ENCODE measurements at places on chromosomes 1 and 21. TPM values are rescaled to one million over a fixed set of nuclear protein-coding genes. Genes with fewer than 3 reads are reported as not detected.

DNA sequence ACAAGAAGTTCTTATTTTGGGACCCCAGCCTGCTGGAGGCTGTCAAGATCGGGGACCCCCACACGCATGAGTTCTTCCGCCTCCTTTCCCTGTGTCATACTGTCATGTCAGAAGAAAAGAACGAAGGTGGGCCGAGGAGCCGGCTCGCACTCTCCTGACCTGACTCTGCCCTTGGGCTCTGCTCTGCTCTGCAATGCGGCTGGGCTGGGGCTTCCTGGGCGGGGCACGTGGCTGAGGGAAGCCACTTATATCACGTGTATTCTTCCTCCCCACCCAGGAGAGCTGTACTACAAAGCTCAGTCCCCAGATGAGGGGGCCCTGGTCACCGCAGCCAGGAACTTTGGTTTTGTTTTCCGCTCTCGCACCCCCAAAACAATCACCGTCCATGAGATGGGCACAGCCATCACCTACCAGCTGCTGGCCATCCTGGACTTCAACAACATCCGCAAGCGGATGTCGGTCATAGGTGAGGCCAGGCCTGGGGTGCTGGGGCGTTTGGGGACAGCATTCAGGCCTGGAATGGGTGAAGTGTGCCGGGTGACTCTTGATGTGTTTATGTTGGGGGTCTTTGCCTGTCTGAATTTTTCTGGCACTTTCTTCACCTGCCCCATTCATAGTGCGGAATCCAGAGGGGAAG lies 17.6 kb downstream of the ATP8B2 start:
- peak overlapping the region; percentile 28 for H3K27ac ChIP-seq
- H3K4me1 ChIP-seq = peaks cover 25% of the 10 kb centered on the region
- H3K27me3 ChIP-seq = no peaks in the 10 kb centered on the region
- peaks cover 94% of the 10 kb centered on the region for H3K36me3 ChIP-seq
- peak overlapping the region; percentile 3 for H3K4me3 ChIP-seq

GRCh38 chr1:183632964-183633363 lies 2.6 kb downstream of the ARPC5 start:
- H3K27ac ChIP-seq = peak overlapping the region; percentile 96
- no peak for DNase-seq
- H3K36me3 ChIP-seq = peaks cover 39% of the 10 kb centered on the region
- H3K4me1 ChIP-seq = peaks cover 75% of the 10 kb centered on the region
- no peaks in the 10 kb centered on the region for H3K27me3 ChIP-seq

DNA sequence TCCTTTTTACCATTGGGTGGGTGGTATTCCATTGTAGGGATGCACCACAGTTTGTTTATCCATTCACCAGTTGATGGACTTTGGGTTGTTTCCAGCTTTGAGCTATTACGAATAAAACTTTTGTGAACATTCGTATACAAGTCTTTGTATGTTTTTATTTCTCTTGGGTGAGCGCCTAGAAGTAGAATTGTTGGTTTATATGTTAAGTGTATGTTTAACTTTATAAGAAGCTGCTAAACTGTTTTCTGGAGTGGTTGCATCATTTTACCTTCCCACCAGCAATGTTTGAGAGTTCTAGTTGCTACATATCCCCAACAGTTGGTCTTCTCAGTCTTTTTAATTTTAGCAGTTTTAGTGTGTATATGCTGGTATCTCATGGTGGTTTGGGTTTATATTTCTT lies 132.5 kb downstream of the PEX14 start:
- no peaks in the 10 kb centered on the region for H3K4me1 ChIP-seq
- H3K27ac ChIP-seq = no peak overlapping the region
- no peaks in the 10 kb centered on the region for H3K27me3 ChIP-seq
- no peak overlapping the region for H3K4me3 ChIP-seq
- H3K36me3 ChIP-seq = no peaks in the 10 kb centered on the region
- DNase-seq = no peak

KCNH1 gene
- total RNA-seq = not detected

DNA sequence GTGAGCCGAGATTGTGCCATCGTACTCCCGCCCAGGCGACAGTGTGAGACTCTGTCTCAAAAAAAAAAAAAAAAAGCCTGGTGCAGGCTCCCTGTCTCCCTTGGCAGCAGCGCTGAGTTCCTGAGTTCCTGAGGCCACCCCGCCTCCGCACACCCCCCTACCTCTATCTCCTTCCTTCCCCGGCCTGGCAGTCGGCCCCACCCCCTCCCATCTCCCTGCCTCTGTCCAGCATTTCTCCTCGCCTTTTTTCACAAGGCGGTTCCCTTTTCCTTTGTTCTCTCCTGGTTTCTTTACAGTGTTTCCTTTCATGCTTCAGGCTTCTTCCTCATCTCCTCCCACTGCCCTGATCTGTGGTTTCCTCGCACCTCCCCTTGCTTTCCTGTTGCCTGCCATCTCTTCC lies 2.7 kb downstream of the RORC start:
- H3K4me1 ChIP-seq = peaks cover 39% of the 10 kb centered on the region
- no peaks in the 10 kb centered on the region for H3K36me3 ChIP-seq
- DNase-seq = peak; percentile 65
- H3K27ac ChIP-seq = no peak overlapping the region
- H3K4me3 ChIP-seq = no peak overlapping the region

- no peaks in the 10 kb centered on the region for H3K27me3 ChIP-seq
- no peak overlapping the region for H3K27ac ChIP-seq
- no peaks in the 10 kb centered on the region for H3K4me1 ChIP-seq
- DNase-seq = no peak
- no peaks in the 10 kb centered on the region for H3K36me3 ChIP-seq
These were observed 96.8 kb upstream of the ADGRL2 start for GRCh38 chr1:81703756-81704463.

- no peaks in the 10 kb centered on the region for H3K27me3 ChIP-seq
- H3K4me1 ChIP-seq = no peaks in the 10 kb centered on the region
- no peaks in the 10 kb centered on the region for H3K36me3 ChIP-seq
- no peak overlapping the region for H3K4me3 ChIP-seq
- no peak overlapping the region for H3K27ac ChIP-seq
These were observed 20.6 kb downstream of the ADORA1 start for GRCh38 chr1:203148127-203148526.

PPIAL4G gene
- total RNA-seq = not detected

GRCh38 chr1:155514582-155515187 lies 47.9 kb downstream of the ASH1L start:
- no peak overlapping the region for H3K27ac ChIP-seq
- no peak for DNase-seq
- peaks cover 4% of the 10 kb centered on the region for H3K4me1 ChIP-seq
- H3K36me3 ChIP-seq = peaks cover 29% of the 10 kb centered on the region

- DNase-seq = no peak
- H3K27ac ChIP-seq = no peak overlapping the region
These were observed 223.1 kb upstream of the TMEM51 start for GRCh38 chr1:14930247-14930965.

GRCh38 chr1:158800526-158800925 lies 19.5 kb upstream of the OR6N2 start:
- no peak overlapping the region for H3K27ac ChIP-seq
- no peaks in the 10 kb centered on the region for H3K27me3 ChIP-seq
- H3K4me1 ChIP-seq = no peaks in the 10 kb centered on the region
- no peak for DNase-seq
- no peak overlapping the region for H3K4me3 ChIP-seq

FALEC gene
- not detected for total RNA-seq

GRCh38 chr21:33938381-33938780 lies 22.8 kb upstream of the ATP5PO start:
- no peaks in the 10 kb centered on the region for H3K36me3 ChIP-seq
- H3K27me3 ChIP-seq = no peaks in the 10 kb centered on the region
- H3K4me1 ChIP-seq = peaks cover 13% of the 10 kb centered on the region
- no peak overlapping the region for H3K27ac ChIP-seq
- no peak for DNase-seq

DNA sequence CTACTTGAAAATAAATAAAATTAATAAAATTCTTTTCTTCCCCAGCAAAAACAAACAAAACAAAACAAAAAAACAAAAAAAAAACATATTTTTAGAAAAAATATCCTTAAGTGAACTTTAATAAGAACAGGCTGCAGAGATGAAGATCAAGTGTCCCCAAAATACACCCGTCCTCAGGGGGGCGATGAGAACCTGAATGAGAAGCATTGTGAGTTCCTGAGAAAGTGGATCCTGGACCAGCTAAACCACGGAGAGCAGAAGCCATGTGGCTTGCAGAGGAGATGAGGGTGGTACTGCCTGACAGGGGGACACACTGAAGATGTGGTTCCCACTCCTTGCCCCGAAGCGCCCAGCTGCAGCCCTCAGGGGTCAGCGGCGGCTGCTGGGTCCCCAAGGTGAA lies 89.3 kb downstream of the ITPKB start:
- peak; percentile 25 for DNase-seq
- peaks cover 39% of the 10 kb centered on the region for H3K36me3 ChIP-seq
- no peak overlapping the region for H3K4me3 ChIP-seq
- peaks cover 42% of the 10 kb centered on the region for H3K4me1 ChIP-seq
- no peaks in the 10 kb centered on the region for H3K27me3 ChIP-seq
- H3K27ac ChIP-seq = peak overlapping the region; percentile 34

DNA sequence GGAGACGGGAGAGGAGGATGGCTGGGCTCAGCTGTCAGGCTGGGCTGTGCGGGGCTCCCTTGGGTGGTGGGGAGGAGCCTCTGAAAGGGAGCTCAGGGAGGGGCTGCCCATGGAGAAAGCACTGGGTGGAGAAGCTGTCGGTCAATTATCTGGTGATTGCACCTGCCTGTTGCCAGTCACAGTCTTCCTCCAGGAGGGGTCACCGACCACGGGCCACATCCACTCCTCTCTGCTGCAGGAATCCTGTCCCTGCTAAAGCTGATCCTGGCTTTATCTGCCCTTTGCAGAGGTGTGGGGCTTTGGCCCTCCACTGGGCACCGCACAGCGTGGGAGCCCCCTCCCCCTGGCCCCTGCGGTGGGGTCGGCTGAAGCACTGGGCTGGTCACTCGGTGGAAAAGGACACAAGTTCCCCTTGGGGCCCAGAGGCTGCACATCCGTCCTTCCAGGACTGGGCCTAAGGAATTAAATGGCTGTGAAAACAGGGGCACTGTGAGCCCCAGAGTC lies 21.8 kb upstream of the COL18A1 start:
- H3K4me1 ChIP-seq = peaks cover 18% of the 10 kb centered on the region
- peak; percentile 26 for DNase-seq
- H3K27me3 ChIP-seq = peaks cover 8% of the 10 kb centered on the region
- H3K4me3 ChIP-seq = no peak overlapping the region
- H3K27ac ChIP-seq = no peak overlapping the region

DNA sequence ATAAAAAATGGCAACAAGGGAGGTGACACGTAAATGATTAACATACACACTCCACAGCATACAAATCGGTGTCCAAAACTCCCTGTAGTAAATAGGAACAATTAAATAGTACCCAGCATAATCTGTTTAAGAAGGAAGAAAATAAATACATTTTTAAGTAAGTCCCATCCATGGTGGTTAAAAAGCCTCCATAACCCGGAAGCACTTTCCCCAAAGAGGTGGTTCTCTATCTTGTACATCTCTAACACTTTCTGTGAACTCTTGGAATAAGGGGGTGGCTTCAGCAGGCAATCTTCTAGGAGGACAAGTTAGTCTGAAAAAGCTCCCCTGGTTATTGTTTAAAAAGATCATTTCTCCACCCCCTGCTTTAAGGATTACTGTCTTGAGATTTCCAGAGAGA lies 76.9 kb downstream of the PTPN14 start:
- H3K4me1 ChIP-seq = peaks cover 8% of the 10 kb centered on the region
- H3K4me3 ChIP-seq = no peak overlapping the region
- no peak overlapping the region for H3K27ac ChIP-seq
- H3K36me3 ChIP-seq = no peaks in the 10 kb centered on the region
- H3K27me3 ChIP-seq = no peaks in the 10 kb centered on the region

GRCh38 chr1:203121186-203122015 lies 6.1 kb upstream of the ADORA1 start:
- H3K4me1 ChIP-seq = peaks cover 11% of the 10 kb centered on the region
- no peak overlapping the region for H3K4me3 ChIP-seq
- no peak for DNase-seq
- peaks cover 79% of the 10 kb centered on the region for H3K27me3 ChIP-seq
- H3K36me3 ChIP-seq = no peaks in the 10 kb centered on the region

DNA sequence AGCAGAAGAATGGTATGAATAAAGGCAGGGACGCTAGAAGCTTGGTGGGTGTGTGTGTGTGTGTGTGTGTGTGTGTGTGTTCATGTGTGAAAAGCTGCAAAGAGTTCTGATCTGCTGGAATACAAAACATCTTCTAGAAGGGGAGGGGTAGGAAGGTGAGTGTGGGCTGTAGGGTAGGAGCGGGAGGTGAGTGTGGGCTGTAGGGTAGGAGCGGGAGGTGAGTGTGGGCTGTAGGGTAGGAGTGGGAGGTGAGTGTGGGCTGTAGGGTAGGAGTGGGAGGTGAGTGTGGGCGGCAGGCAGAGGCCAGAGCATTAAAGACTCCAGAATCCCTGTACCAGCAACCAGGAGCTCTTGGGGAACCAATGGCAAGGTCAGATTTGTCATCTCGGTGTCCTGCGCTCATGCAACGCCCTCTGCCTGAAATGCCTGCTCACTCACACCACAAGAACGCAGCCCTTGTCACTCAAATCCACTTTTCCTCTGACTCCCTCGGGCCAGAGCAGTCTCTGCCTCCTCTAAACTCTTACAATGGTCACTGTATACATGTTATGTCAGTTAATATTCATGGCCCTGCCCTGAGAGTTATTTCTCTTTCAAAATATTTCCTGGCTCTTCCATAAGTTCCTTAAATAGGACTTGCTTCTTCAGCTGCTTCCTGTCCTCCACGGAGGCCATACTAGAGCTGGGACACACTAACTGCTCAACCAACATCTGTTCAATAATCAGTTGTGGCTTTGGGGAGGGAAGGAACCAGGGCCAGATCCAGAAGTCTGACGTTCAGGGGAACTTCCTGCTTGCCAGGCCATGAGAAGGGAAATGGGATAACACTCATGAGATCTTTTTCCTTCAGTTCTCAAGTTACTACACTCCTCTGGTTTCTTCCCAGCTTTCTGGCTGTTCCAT lies 53.6 kb upstream of the ZNF644 start:
- H3K27ac ChIP-seq = no peak overlapping the region
- no peak overlapping the region for H3K4me3 ChIP-seq
- H3K27me3 ChIP-seq = no peaks in the 10 kb centered on the region
- H3K4me1 ChIP-seq = no peaks in the 10 kb centered on the region
- no peak for DNase-seq

DNA sequence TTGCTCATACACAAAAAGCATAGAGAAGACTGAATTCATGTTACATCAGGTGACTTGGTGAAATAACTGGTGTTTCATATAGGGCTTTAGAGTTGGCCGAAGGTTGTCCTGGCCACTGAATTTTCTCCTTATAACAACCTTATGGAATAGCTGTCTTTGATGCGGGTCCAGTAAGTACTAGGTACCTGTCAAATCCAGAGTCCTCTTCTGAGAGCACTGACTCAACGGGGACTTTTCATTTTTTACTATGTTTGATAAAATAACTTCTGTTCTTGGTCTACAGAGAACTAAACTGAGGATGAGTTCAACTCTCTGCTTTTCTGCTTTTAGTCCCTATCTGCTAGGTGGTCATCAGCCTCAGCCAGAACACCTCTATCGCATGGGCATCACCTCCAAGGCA lies 76.1 kb upstream of the JAK1 start:
- no peak overlapping the region for H3K4me3 ChIP-seq
- H3K4me1 ChIP-seq = peaks cover 11% of the 10 kb centered on the region
- H3K36me3 ChIP-seq = no peaks in the 10 kb centered on the region
- no peak overlapping the region for H3K27ac ChIP-seq

DNA sequence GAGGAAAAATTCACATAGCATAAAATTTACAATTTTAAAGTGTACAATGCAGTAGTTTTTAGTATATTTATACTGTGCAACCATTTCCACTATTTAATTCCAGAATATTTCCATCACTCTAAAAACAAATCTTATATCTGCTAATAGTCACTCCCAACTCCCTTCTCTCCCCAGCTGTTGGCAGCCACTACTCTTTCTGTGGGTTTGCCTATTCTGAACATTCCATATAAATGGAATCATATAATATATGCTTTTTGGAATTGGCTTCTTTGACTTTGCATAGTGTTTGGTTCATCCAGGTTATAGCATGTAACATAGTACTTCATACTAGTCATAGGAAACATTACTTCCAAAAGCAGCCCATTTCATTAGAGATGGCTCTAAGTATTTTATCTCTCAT lies 25.0 kb upstream of the TMEM39B start:
- no peaks in the 10 kb centered on the region for H3K27me3 ChIP-seq
- peaks cover 32% of the 10 kb centered on the region for H3K36me3 ChIP-seq
- no peaks in the 10 kb centered on the region for H3K4me1 ChIP-seq
- no peak overlapping the region for H3K27ac ChIP-seq
